Left kidney (tissue), 8 donors: ENCODE measurements at places on chromosomes 2 and 18. TPM values are rescaled to one million over a fixed set of nuclear protein-coding genes. Genes with fewer than 3 reads are reported as not detected.

VAMP8 gene
- polyA plus RNA-seq = 89.3 TPM

POTEJ gene
- not detected for polyA plus RNA-seq

ARHGAP15 gene
- polyA plus RNA-seq = 3.7 TPM

KLHL41 gene
- polyA plus RNA-seq = 1.9 TPM

GRCh38 chr2:233818639-233819621, 35.4 kb downstream of the HJURP start:
- DNase-seq = no peak

DNA sequence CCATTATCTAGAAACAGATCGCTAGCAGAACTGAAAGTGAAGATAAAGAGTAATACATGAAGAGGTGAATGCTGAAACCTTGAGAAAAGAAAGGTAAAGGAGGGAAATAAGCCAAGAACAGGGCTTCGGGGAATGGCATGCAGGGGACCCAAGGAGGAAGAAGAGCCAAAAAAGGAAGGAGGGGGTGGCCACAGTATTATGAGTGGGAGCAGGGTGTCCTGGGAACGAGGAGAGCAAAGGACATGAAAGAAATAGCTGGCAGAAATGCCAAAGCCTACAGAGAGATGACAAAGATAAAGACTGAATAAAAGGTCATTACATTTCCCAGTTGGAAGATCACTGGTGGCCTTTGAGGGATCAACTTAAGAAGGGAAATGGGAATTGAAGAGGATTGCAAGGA, 82.9 kb downstream of the ACTR3 start:
- DNase-seq = no peak

DNA sequence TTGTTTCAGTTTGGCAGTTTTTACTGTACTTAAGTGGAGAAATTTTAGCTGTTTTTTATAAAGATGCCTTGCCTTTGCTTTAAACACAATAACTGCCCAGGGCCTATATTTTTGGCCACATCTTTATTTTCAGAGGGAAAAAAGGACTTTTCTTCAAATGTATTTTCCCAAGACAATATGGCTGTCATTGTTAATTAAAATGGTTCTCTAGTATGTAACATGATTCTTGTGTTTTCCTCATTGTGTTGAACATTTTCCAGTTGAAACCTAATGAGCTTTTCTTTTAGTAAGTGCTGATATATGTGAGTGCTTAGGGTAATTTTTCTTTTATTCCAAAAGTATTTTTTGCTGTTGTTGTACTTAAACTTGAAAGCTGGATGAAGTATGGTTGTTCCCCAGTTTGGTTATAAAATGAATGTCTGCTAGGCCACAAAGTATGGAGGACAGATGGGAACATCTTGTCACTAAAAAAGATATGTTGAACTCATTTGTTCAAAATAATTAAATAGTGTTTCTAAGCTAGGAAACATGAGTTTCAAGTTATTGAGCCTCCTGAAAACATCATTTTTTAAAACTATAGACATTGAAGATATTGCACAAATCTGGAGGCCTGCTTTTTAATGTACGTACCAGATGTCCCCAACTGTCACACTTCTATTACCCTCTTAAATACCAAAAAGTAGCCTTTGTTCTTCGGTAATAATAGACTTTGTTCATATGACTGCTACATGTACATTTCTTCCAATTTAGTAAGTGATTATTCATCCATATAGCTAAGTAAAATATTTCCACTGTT, 147.5 kb upstream of the DAPL1 start:
- DNase-seq = no peak

DNA sequence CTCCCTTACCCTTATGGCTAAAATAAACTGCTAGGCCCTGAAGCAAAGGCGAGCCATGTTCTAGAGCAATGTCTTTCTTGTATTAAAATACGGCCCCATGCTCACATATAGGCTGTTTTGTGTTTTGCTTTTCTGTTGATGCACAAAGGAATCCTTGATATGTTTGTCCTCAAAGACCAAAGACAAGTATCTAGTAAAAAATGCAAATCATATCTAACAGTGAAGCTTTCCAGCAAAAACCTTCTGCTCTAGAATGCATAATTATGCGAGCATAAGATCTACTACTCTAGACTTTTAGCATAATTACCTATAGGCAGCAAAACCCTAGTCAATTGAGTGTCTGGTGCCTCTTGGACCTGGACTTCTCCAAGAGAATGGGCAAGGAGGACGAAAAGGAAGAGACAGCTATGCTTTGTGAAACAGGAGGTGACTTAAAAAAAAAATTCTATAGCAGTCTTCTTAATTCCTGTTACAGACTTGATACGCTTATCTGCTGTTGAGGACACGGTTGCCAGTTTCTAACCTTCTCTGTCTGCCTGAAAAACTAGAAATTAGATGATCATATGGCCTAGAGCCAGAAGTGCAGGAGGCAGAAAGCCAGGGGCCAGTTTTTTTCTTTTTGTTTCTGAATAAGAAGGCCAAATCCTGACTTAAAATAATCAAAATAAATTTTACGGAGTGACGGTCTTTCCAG, 1.5 kb upstream of the AMMECR1L start:
- DNase-seq = no peak

GRCh38 chr2:20618468-20618885, 32.4 kb downstream of the HS1BP3 start:
- no peak for DNase-seq

- DNase-seq = no peak
Measured at GRCh38 chr2:112314856-112315255, 39.5 kb downstream of the ZC3H6 start.

- no peak for DNase-seq
Measured at GRCh38 chr2:199663157-199663556, 187.8 kb downstream of the FTCDNL1 start.

DNA sequence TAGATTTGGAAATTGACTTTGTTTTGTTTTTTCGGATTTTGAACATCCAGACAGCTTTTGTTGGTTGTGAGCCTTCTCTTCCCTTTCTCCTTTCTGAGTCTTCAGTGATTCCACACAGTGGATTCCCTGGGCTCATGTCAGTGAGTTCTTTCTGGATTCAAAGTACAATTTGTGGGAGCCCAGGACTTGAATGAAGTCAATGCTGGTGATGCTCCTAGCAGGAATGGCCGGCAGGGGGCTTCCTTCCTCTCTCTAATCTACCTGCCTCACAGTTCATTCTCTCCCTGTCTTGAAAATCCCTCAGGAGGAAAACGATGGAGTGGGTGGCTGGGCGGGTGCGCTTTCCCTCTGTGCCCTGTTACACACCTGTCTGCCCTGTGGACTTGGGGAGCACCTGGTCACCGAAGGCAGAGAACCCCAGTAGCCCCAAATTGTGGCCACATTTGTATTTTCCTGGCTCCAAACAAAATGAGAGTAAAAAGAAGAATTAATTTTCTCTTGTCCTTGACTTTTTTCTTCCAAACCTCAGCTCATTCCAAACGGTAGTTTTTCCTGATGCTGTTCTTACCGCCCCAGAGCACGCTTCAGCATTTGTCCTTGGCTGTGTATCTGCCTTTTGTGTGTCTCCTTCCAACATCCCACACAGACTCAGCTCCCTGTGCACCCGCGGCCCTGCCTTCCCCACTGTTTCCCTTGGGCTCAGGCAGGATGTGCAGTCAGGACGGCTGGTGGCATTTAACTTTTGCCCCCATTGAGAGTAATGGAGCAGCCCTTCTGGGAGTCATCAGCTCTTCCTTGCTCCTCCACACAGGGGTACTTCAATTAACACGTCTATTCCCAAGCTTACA, 86.6 kb downstream of the MARCO start:
- no peak for DNase-seq
